ENCODE measurements at places on chromosomes 3 and 15. TPM values are rescaled to one million over a fixed set of nuclear protein-coding genes. Genes with fewer than 3 reads are reported as not detected.

SSUH2 gene
- polyA plus RNA-seq: not detected

TM4SF4 gene
- not detected for polyA plus RNA-seq

DLL4 gene
- polyA plus RNA-seq: not detected

PTH1R gene
- not detected for polyA plus RNA-seq

GRCh38 chr3:14369675-14370669, 32.4 kb upstream of the SLC6A6 start:
- DNase-seq: no peak

DNA sequence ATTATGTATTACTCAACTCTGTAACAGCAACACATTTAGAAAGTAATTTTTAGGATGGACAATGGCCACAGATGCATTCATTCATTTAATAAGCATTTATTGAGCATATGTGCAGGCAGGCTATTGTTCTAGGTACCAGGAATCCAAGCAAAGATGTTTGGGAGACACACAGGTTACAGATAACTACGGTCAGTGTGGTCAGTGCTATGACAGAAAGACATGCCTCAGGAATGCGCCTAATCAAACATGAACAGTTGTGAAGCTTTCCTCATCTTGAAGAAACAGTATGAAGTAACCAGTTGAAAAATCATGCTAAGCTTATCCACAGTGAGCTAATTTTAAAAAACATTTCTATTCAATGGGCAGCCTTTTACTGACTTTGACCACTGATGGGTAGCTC, 155.4 kb upstream of the CCDC54 start:
- no peak for DNase-seq

- no peak for DNase-seq
Measured at GRCh38 chr3:134092208-134092701, 62.5 kb upstream of the SLCO2A1 start.

GRCh38 chr3:137039570-137039969, 81.8 kb downstream of the IL20RB start:
- no peak for DNase-seq

GRCh38 chr3:141273700-141274410, 42.2 kb downstream of the PXYLP1 start:
- DNase-seq: no peak

DNA sequence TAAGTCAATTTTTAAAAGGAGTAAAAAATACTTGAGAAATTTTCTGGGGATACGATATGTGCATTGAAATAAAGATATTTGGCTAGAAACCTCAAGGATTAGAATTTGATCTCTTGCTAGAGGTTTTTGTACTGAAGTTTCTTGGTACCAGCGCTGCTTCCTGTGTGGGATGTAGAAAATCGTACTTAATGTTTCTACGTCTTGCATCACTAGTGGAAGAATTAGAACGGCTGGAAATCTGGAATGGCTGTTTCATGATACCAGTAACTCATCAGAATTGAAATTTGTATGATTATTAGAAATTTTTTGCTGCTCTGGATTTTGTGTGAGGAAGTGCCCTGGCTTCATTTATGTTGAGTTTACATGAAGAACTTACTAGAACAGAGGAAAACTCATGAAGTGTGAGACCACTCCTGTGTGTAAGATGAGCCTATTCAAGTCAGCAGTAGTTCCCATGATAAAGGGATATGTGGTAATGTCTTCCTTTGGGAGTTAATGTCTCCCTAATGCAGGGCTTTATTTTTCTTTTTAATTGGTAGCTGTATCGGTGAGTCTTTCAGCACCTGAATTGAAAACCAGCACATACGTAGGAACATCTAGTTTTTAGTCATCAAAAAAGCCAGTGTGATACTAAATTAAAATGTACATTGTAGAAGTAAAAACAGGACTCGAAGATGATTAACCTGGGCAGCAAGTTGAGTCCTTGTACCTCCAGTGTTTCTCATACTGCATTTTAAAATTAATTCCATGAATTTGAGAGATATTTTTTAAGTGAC, 3.2 kb downstream of the KBTBD8 start:
- DNase-seq: no peak

DNA sequence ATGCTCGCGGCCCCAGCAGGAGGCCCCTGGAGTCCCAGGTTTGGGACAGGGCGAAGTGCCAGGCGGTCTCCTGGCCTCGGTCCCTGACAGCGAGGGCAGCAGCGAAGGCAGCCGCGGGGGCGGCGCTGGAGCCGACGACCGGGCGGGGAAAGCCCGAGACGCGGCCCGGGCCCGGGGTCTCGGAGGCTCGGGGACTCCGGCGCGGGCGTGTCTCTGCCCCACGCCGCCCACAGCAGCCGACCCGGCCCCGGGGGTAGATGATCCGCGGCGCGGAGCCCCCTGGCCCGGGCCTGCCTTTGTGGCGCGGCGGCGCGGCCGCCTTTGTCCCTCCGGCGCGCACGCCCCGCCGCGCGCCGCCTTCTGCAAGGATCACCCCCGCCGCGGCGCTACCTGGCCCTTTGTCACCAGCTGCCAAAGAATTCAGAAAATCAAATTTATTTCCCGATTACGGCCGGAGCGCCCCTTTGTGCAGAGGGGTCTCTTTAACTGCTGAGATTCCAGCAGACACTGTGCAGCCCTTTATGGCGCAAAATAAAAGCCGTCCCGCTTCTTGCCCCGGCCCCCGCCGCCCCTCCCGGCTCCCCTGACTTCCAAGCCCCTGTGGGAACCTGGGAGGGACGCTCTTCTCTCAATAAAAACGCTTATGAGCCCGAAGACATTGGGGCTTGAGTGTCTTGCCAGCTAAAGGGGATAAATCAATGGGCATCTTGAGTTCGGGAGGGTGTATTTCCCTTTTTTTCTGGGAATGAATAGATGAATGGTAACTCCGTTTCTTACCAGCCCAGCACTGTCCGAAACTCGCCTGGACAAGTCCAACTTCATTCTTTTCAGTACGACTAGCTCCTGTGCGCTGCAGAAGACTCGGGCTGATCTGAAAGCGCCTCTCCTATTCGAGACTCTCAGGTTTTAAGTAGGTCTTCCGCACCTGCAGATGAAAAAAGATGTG, 68.4 kb downstream of the HES1 start:
- no peak for DNase-seq

DNA sequence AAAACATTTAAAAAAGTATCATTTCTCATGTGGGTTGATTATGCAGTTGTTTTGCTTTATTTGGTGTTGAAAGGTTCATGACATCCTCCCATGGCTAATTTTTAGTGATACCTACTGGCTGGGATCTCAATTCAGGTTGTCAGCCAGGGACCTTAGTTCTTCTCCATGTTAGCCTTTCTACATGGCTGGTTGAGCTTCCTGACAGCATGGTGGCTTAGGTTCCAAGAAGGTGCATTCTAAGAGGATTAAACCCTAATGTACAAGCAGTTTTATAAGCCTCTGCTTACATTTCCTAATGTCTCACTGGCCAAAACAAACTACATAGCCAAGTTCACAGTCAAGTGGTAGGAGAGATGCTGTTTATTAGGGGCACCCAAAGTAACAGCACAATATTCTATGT, 9.4 kb upstream of the TM6SF1 start:
- DNase-seq: no peak

GRCh38 chr15:95176794-95177577, 945.6 kb downstream of the MCTP2 start:
- DNase-seq: no peak

- no peak for DNase-seq
Measured at GRCh38 chr15:43143203-43143941, 10.0 kb downstream of the TMEM62 start.
